ENCODE measurements at places on chromosomes 3 and 15.

- H3K27me3 ChIP-seq: no peaks in the 10 kb centered on the region
- no peak overlapping the region for H3K27ac ChIP-seq
- peaks cover 68% of the 10 kb centered on the region for H3K4me1 ChIP-seq
- peaks cover 19% of the 10 kb centered on the region for H3K36me3 ChIP-seq
- no peak overlapping the region for H3K4me3 ChIP-seq
These were observed 28.2 kb downstream of the UBE3A start for GRCh38 chr15:25410649-25411048.

DNA sequence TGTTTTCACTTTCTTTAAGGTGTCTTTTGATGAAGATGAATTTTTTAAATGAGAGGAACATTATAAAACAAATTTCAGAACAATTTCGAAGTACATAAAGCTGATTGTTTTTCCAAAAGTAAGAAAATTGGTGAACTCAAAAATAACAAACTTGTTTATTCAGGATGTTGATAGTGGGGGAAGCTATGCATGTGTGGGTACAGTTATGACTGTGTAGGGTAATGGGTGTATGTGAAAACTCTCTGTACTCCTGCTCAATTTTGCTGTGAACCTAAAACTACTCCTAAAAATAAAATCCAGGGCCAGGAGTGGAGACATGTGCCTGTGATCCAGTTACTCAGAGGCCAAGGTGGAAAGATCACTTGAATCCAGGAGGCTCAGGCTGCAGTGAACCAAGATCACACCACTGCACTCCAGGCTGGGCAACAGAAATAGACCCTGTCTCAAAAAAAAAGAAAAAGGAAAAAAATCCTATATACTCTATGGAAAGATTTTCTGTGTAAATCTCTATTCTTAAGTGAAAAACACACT, 37.2 kb downstream of the PIK3CB start:
- no peak overlapping the region for H3K4me3 ChIP-seq
- DNase-seq: no peak
- peaks cover 18% of the 10 kb centered on the region for H3K4me1 ChIP-seq
- peaks cover 7% of the 10 kb centered on the region for H3K36me3 ChIP-seq
- H3K27me3 ChIP-seq: no peaks in the 10 kb centered on the region
- no peak overlapping the region for H3K27ac ChIP-seq

GRCh38 chr3:126486360-126486847, 10.7 kb upstream of the ZXDC start:
- H3K36me3 ChIP-seq: no peaks in the 10 kb centered on the region
- peak; percentile 14 for DNase-seq
- H3K4me3 ChIP-seq: no peak overlapping the region
- peaks cover 26% of the 10 kb centered on the region for H3K4me1 ChIP-seq

DNA sequence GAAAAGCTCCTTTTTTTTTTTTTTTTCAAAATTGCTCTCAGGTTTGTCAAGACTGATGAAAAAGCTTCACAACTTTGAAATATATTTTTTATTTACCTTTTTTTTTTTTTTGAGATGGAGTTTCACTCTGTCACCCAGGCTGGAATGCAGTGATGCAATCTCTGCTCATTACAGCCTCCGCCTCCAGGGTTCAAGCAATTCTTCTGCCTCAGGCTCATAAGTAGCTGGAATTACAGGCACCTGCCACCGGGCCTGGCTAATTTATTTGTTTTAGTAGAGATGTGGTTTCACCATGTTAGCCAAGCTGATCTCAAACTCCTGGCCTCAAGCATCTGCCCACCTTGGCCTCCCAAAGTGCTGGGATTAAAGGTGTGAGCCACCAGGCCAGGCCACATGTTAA, 1515.0 kb downstream of the OTOL1 start:
- no peaks in the 10 kb centered on the region for H3K36me3 ChIP-seq
- H3K4me3 ChIP-seq: no peak overlapping the region
- no peak for DNase-seq
- H3K27me3 ChIP-seq: no peaks in the 10 kb centered on the region

DNA sequence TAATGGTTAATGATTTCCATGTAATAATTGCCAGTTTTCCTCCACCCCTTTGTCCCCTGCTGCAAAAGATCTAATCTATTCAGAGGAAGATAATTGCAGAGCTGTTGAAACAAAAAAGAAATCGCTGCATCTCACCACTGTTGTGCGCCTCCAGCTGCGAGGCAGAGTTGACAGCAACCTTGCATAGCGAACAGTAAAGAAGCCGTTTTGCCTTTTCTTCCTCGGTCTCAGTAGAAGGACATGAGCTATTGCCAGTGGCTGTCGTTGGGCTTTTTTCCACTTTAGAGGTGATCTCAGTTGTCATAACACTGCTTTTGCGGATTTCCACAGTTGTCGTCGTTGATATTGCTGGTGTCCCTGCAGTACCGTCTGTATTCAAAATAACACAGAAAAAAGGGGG, 314.2 kb downstream of the ZNF385D start:
- H3K4me1 ChIP-seq: peaks cover 9% of the 10 kb centered on the region
- no peaks in the 10 kb centered on the region for H3K27me3 ChIP-seq
- H3K36me3 ChIP-seq: no peaks in the 10 kb centered on the region
- no peak overlapping the region for H3K27ac ChIP-seq
- no peak overlapping the region for H3K4me3 ChIP-seq

All from heart right ventricle (tissue), 16 donors.